Natural killer cell treated with Interleukin-12 subunit alpha and Interleukin-12 subunit beta and Interleukin-15 and Interleukin-18, amount 100 ng/mL, for 72 hours (primary cell): ENCODE measurements at places on chromosomes 13 and 19. TPM values are rescaled to one million over a fixed set of nuclear protein-coding genes. Genes with fewer than 3 reads are reported as not detected.

GRCh38 chr13:103926118-103926517 is 859.9 kb upstream of the SLC10A2 start:
- no peak overlapping the region for H3K27ac ChIP-seq
- H3K27me3 ChIP-seq = no peaks in the 10 kb centered on the region
- no peak overlapping the region for H3K4me3 ChIP-seq
- no peaks in the 10 kb centered on the region for H3K4me1 ChIP-seq

GRCh38 chr13:46679369-46680120 is 117.4 kb downstream of the ESD start:
- H3K4me3 ChIP-seq = no peak overlapping the region
- no peaks in the 10 kb centered on the region for H3K27me3 ChIP-seq
- H3K4me1 ChIP-seq = peaks cover 16% of the 10 kb centered on the region
- no peak overlapping the region for H3K27ac ChIP-seq
- H3K36me3 ChIP-seq = peaks cover 3% of the 10 kb centered on the region

Gene CCDC8
- total RNA-seq = not detected

Gene WDR88
- total RNA-seq = not detected

- H3K4me1 ChIP-seq = peaks cover 14% of the 10 kb centered on the region
- H3K4me3 ChIP-seq = peak overlapping the region; percentile 73
- H3K36me3 ChIP-seq = peaks cover 14% of the 10 kb centered on the region
- no peak for DNase-seq
Measured at GRCh38 chr13:43094901-43095300, 71.5 kb downstream of the DNAJC15 start.

DNA sequence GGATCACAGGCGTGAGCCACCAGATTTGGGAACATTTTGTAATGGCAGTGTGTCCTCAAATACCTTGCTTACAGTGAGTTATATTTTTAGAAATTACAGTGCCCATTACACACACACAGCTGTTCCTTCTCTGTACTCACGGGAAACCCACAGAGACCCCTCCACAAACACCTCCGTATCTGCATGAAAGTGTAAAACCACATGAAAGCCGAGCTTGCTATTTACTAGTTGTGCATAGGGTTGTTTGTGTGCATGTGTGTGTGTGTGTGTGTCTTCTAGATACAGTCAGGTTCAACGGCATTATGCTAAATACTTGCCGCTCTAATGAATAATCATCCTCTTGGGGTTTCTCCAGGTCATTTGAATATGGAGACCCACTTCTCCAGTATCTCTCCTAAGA is 22.3 kb upstream of the LILRA2 start:
- peaks cover 27% of the 10 kb centered on the region for H3K27me3 ChIP-seq
- peaks cover 15% of the 10 kb centered on the region for H3K4me1 ChIP-seq
- no peak for DNase-seq
- H3K36me3 ChIP-seq = peaks cover 7% of the 10 kb centered on the region
